ENCODE measurements at places on chromosomes 12 and 14.
A peak's percentile ranks its signal among the peaks of the same experiment; 100 is the strongest.

DNA sequence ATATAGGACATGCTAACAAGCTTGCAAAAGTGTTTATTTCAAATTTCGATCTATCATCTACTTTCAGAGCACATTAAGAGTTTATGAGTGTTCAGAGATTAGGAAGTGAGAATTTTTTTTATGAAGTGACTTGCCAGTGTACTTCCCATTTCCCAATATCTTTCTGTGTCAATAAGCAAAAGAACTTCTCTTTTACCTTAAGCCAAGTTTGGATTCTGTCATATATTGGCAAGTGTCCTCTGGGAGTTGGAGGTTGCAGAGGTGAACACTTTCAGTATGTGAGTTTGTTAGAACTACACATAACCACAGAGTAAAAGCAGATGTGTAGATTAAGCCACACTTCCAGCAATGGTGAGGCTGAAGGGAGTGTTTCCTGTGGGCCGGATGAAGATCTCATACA is 16.6 kb upstream of the KLRF1 start:
- no peak for DNase-seq

DNA sequence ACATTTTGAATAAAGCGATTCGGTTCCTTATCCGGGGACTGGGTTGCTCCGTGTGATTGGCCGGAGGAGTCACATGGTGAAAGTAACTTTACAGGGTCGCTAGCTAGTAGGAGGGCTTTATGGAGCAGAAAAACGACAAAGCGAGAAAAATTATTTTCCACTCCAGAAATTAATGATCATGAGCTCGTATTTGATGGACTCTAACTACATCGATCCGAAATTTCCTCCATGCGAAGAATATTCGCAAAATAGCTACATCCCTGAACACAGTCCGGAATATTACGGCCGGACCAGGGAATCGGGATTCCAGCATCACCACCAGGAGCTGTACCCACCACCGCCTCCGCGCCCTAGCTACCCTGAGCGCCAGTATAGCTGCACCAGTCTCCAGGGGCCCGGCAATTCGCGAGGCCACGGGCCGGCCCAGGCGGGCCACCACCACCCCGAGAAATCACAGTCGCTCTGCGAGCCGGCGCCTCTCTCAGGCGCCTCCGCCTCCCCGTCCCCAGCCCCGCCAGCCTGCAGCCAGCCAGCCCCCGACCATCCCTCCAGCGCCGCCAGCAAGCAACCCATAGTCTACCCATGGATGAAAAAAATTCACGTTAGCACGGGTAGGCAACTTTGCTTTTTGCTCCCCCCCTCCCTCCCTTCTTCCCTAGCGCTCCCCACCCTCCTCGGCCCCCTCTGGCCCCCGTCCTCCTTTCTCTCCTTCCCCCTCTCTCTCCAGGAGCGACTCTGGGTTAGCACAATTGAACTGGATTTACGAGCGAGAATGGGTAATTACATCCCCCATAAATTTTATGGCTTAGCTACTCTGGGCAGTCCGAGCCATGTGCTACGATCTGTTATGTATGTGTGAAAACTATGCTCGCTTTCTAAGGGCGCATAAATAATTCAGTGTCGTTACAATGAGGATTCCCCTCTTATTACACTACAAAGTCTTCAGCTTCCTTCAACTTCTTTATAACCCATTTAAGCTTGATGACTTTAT is at the start of gene HOXC4:
Gene HOXC4 (plus strand): TSS at position 85 of the 991 bp plus-strand sequence. CDS start 88 bp downstream, at position 173.
- DNase-seq = no peak

DNA sequence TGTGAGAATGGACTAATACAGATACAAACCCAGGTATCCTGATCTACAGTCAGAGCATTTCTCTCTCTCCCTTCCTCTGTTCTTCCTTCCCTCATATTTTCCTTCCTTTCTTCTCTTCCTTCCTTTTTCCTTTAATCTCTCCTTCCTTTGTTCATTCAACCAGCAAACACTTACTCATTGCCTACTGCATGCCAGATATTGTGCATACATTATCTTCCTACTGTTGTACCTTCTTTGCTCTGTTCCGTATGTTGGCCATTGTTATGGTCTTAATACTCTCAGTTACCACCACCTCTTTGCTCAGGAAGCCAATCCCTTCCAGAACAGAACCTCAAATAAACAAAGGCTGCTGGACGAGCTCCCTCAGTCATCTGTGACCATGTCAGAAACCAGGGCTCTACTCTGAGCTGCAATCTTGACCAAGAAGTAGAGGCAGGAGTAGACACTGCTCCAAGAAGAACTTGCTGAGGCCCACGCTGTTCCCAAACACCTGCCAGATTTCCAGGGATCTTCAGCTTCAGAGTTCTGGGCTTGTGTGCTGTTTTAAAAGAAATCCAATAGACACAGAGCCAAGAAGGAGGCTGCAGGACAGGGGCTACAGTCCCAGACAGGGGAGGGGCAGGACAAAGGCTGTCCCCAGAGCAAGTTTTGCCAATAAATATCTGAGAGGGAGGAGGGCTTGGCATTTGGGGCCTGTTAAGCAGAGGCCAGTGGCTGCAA is 526.7 kb upstream of the TBX3 start:
- no peak for DNase-seq

GRCh38 chr14:103549361-103550311 is 12.8 kb downstream of the BAG5 start:
- no peak for DNase-seq

GRCh38 chr14:87084908-87085307 is 908.1 kb downstream of the GALC start:
- no peak for DNase-seq

GRCh38 chr12:55469291-55469690 is 647 bp downstream of the OR6C70 start:
- DNase-seq = no peak

- DNase-seq = no peak
Measured at GRCh38 chr12:76176940-76177339, 92.5 kb upstream of the NAP1L1 start.

DNA sequence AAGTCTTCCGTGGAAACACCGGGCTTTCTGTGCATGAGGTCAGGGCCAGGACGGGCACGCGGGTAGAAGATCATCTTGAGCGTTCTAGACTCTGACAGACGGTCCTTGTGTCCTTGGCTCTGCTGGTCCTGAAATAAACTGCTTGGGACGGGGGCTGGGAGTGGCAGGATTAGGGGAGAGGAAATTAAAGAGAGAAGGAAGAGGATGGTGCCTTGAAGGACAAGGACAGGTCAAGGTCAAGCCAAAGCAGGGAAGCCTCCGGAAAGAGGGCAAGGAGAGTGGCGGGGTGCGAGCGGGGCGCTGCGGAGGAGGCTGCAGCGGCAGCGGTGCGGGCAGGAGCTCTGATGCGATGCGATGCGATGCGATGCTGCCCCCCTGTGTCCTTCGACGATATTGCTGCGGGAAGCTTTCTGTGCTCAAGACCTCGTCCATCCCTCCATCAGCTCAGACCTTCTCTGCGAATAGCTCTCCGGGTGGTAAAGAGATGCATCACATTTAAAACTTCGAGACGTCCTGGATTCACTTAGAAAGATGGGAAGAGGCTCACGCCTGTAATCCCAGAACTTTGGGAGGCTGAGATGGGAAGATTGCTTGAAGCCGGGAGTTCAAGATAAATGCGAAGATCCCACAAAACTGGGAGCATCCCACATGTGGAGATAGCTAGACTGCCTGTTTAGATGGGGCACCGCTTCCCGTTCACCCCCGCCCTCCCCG is 110.1 kb upstream of the TMEM132D start:
- DNase-seq = peak; percentile 34

DNA sequence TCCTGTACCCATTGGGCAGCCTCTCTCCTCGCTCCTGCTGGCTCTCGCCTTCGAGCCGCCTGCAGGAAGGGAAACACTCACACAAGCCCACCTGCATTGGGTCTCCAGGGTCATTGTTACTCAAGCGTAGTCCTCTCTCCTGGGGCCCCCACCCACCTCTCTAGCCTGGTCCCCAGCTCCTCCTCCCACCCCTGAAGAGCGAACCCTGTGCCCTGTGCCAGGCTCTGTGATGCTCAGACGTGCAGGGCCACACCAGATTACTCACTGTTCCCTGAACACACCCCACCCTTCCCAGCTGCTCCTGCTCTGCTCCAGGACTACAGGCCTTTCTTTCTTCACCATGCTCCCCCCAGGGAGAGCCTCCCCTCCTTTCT is 88.1 kb downstream of the NINJ2 start:
- no peak for DNase-seq

DNA sequence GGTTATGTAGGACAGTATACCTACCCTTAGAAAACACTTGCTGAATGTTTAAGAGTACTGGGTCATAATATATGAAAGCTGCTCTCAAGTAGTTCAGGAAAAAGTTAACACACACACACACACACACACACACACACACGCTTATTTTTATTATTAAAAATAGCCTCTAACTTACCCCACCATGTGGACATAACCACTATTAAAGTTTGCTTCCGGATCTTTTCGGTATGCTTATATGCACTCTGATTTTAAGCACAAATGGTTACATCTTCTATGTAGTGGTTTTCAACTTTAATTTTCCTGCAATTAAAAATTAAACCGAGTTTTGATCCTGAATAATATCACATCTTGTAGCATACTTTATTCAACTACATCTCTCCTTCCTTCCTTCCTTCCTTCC is 84.9 kb upstream of the TRAF3 start:
- no peak for DNase-seq

Data from stimulated activated CD4-positive, alpha-beta T cell treated with anti-CD3 and anti-CD28 coated beads, TNF-alpha, amount 100 ng/mL, for 48 hours (primary cell).